Kidney tubule cell (primary cell): ENCODE measurements at places on chromosomes 13 and 19.

GRCh38 chr19:5003781-5004180 is 34.9 kb downstream of the KDM4B start:
- DNase-seq = no peak

DNA sequence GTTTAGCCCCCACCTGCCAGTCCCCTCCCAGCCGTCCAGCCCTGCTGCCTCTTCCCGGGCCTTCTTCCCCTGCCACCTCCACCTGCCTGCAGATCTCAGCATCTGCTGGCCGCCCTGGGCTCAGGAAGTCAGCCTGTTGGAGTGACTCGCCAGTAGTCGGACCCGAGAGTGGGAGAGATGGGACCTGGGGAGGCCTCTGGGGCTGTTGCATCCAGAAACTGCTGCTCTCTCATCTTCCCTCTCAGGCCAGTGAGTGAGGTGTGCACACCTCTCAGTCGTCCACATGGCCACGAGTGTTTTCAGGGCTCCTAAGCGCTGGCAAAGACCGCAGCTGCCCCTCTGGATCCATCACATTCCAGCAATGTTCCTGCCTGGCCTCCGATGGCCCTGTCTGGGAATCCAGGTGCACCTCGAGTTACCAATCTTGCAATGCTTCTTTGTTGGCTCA is 151.8 kb upstream of the SOX1 start:
- DNase-seq = no peak

- no peak for DNase-seq
Measured at GRCh38 chr13:24276861-24277260, 32.5 kb upstream of the C1QTNF9 start.

- no peak for DNase-seq
Measured at GRCh38 chr13:21075379-21076249, 14.2 kb upstream of the LATS2 start.

GRCh38 chr19:4007836-4008539 is 452 bp downstream of the PIAS4 start:
- DNase-seq = no peak

GRCh38 chr13:108178078-108178477 is 37.3 kb downstream of the LIG4 start:
- no peak for DNase-seq

GRCh38 chr19:47819858-47820257 is 1.9 kb upstream of the CRX start:
- no peak for DNase-seq
